Suppressor macrophage treated with lipopolysaccharide for 1 hour (primary cell): ENCODE measurements at places on chromosomes 1 and 21.

DNA sequence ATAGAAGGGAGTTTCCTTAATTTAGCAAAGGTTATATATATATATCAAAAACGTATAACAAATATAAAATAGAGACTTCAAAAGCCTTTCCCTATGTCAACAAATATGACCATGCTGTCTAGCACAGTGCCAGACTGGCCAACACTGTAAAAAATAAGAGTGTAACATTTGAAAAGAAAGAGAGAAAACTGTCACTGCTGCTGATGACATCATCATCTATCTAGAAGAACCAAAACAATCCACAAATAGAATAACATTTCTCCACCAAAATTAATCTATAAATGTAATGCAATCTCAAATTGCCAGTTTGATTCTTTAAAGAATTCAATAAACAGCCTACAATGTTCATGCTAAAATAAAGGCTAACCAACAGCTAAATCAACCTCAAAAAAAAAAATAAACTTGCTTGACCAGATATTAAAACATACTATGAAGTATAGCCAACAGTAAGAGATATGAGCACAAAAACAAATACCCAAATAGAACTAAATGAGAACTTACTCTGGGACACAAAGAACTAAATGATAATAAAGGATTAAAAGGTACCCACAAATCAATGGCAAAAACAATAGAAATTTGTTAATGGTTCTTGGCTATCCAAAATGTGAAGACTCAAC lies 50.2 kb downstream of the ENAH start:
- DNase-seq, result no peak

DNA sequence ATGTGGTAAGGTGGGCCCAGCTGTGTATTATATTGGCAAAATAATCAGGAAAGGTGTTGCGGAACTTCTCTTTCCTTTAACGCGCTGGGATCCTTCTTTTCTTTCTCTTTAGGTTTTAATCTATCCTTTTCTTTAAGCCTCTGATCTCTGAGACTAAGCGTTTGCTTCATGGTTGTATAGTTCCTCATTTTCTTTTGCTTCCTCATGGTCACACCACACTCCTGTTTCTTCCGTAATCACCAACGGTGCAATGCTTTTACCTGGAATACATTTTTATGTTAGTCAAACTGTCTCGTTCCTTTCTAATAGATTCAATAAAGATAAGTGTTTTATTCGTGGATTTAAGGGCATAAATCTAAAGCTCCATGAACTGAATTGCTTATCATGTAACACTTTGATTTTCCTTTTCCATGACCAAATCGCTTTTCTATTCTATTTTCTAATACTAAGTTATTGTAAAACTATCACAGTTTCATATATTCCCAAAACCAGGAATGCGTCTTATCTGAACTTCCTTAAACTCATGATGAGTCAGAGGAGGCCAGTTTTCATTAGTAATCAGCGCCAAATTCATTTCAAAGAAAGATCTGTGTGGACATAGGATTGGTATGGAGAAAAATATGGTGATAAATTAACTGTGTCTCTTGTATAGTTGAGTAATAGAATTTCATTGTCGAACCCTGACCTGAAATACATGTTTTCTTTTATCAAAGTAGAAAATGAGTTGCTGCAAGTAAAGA lies 12.2 kb downstream of the SDCCAG8 start:
- DNase-seq, result peak; percentile 54

DNA sequence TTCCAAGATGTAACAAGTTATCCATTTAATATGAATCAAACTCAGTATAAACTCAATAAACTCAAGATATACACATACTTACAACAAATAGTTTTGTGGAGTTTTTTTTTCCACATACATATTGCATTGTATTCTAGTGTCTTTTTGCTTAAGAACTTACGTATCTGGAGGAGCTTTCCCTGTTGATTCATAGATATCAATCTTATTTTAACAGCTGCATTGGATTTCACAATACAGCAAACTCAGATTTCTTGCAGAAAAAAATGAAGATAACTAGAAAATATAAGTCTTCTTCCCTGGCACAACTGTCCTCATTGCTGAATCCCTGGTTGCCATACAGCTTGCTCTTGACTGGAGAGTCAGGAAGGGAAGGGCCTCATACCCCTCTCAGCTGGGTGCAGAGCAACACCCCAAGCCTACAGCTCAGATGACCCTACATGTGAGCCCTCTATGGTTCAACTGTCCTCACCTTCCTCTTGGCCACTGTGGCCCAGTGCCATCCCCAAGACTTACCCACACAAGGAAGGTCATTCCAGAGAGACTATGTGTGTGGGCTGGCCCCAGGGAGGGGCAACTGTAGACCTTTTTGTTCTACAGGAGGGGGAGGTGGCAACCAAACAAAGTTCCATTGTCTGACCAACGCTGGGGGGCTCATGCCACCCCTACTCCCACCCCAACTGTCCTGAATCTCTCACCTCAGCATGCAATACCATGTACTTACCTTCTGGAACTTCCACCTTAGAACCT lies 1.7 kb downstream of the MPZ start:
- no peak for DNase-seq

GRCh38 chr1:234413485-234413884 lies 40.2 kb downstream of the COA6 start:
- no peak for DNase-seq

DNA sequence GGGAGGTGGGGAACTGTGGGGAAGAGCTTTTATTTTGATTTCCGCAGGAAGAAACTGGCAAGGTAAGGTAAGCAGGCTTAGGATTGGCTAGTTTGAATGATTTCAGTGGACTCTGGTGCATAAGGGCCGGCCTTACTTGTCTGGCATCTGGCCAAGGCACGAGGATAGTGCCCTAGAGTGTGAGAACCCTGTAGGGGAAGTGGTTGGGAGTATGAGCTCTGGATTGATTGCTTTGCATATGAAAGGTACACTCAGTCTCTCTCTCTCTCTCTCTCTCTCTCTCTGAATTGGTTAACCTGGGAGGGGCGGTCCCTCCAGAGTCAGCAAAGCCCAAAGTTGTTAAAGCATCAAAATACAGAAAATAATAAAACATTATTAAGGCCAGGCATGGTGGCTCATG lies 463.0 kb downstream of the SIPA1L2 start:
- no peak for DNase-seq

- DNase-seq, result no peak
Observed at GRCh38 chr1:155982106-155982505, 3.8 kb upstream of the ARHGEF2 start.

DNA sequence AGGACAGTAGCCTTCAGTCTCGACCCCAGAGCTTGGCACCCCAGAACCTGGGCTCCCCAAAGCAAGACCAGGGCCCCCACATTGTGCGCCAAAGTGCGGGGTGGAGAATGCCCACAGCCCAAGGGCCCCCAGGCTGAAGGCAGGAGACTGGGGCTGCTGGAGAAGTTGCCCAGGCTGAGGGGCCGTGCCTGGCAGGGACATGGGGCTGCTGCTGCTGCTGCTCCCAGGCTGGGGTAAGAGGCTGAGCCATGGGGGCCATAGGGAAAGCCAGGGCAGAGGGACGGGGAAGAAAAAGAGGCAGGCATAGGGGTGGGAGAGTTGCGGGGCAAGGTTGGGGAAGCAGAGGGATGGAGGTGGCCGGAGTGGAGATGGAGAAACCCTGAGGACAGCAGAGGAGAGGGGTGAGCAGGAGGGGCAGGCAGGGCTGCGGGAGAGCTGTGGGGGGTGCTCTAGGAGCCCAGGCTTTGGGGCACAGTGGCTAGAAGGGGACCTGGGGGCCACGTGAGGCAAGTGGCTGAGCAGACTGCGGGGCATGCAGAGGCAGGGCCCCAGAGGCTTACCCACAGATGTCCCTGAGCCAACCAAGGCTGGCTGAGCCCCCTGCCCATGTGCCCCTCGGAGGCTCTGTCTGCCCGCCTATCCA lies 18.9 kb downstream of the SLC27A3 start:
- no peak for DNase-seq

GRCh38 chr1:43225168-43225567 lies 44.6 kb upstream of the TMEM125 start:
- peak; percentile 26 for DNase-seq

GRCh38 chr1:28560886-28561285 lies 8.0 kb downstream of the TRNAU1AP start:
- DNase-seq, result no peak

- DNase-seq, result no peak
Observed at GRCh38 chr1:11634365-11635192, 19.6 kb downstream of the FBXO2 start.

GRCh38 chr1:54547601-54548388 lies at the start of gene ACOT11:
Gene ACOT11 (plus strand): TSS chr1:54548228. CDS start chr1:54548310, 82 bp downstream.
- DNase-seq, result peak; percentile 66

DNA sequence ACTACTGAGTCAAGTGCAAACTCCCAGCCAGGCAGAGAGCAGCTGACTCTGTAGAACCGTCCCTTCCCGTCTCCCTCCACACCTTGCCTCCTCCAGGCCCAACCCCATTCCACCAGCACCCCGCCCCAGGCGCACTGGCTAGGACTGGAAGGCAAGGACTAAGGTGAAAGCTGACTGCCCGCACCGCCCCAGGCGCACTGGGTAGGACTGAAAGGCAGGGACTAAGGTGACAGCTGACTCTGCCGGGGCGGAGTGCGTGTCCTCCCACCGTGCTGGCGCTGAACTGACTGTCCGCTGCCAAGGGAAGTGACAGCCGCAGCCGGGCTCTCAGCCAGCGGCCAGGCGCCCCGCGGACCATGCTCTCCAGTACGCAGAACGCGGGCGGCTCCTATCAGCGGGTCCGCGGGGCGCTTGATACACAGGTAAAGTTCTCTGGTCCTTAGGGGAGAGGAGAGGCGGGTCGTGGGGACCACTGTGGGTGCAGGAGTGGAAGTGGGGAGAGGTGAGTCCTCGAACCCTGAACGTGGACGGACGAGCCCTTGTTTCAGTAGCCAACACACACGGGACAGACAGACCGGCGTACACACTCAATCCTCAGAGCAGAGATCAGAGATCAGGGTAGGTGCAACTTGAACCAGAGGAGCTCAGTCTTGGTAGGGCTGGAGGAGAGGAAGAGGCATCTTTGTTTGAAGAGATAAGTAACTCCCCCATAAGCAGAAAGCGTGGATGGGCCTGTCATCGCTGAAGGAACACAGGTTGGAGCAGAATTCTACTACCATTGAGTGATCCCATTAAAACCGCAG lies 58.0 kb downstream of the RBM11 start:
- DNase-seq, result peak; percentile 33

GRCh38 chr1:58745117-58745516 lies 38.7 kb downstream of the JUN start:
- DNase-seq, result peak; percentile 38

DNA sequence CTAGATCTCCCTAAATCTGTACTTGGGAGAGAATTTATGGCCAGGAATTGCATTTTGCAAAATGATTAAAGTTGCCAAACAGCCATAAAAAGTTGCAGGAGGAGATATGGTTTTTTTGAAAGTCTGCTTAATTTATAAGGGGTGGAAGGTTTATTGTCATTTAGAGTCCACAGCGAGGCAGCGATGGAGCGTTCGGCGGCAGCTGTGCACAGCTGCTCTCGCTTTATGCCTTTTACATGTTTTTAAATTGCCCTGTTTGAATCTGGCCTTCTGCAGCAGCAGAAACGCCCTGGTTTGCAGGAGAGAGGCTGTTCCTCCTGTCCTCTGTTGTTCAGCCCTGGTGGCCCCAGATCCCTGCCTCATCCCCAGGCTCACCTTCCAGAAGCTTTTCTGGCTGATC lies 144.9 kb upstream of the POU3F1 start:
- no peak for DNase-seq

- no peak for DNase-seq
Observed at GRCh38 chr1:61368876-61369275, 286.5 kb downstream of the NFIA start.

GRCh38 chr21:32994305-32994704 lies 31.4 kb upstream of the OLIG2 start:
- DNase-seq, result peak; percentile 64

DNA sequence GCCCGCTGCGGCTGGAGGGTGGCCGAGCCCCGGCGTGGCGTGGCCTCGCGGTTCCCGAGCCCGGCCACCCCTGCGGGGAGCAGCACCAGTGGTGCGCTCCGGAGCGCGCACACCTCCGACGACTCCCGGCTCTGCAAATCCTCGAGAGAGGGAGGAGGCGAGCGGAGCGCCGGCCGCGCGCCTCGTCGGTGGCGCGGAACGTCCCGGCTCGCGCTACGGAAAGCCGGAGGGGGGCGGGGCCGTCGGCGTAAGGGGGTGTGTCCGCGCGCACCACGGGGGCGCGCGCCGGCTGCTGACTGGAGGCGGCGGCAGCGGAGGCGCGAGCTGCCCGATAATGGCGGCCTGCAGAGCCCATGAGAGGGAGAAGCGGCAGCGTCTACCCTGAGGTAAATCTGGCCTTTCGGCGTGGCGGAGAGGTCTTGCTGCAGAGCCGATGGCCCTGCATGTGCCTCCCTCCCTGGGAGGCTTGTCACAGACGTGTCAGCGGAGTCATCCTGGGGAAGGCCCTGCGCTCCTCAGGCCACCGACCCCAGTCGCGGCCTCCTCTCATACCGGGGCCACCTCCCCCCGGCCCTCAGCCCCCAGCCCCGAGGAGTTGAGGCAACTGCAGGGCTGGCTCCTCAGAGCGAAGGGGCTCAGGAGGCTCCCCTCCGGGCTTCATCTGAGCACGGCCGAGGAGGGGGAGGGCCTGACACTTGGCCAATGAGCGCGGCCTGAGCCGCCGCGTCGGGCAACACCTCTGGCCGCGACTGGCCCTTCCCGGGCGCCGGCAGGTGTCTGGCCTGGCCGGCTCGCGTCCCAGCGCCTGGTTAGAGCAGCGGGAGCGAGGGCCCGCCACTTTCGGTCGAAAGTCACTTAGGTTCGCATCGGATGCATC lies at the start of gene PDIK1L:
Gene PDIK1L, plus strand, starts transcription at position 295 of the 877 bp plus-strand sequence. CDS start 2,485 bp downstream, outside the sequence.
- DNase-seq, result peak; percentile 96

DNA sequence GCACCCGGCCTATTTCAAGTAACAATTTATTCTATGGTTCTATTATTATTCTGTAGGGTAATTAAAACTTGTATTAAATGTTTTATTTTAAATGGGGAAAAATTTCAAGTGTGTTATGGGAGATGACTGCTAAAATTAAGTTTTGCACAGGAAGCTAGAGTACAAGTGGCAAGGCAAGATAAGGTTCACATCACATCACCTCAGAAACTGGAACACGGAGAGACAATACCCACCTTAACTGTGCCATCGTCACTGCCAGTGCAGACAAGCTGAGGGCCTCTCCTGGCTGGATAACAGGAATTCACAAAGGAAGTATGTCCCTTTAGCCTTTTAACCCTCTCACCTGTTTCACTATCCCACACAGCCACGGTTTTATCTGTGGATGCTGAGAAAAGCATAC lies 7.6 kb downstream of the SNRNP40 start:
- DNase-seq, result no peak

GRCh38 chr1:214518361-214518760 lies 33.0 kb downstream of the PTPN14 start:
- no peak for DNase-seq

- DNase-seq, result peak; percentile 92
Observed at GRCh38 chr1:156963621-156964020, 43.2 kb downstream of the LRRC71 start.

- no peak for DNase-seq
Observed at GRCh38 chr1:195097316-195097715, 1510.9 kb downstream of the KCNT2 start.

DNA sequence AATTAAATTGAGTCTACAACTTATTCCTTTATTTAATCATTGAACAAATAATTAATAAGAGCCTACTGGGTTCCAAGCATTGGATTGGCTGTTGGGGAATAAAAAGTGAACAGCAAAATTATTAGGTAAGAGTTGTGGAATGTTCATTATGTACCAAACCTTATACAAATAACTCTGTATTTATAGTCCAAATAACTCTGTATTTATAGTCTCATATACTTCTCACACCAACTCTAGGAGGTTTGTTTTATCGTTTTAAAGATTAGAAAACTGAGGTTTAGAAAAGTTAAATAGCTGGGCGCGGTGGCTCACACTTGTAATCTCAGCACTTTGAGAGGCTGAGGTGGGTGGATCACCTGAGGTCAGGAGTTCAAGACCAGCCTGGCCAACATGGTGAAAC lies 40.6 kb downstream of the RGS2 start:
- DNase-seq, result no peak
